ENCODE measurements at places on chromosomes 6 and 20.

GRCh38 chr20:53413186-53413631 lies 180.4 kb downstream of the ZNF217 start:
- peak; percentile 22 for DNase-seq

DNA sequence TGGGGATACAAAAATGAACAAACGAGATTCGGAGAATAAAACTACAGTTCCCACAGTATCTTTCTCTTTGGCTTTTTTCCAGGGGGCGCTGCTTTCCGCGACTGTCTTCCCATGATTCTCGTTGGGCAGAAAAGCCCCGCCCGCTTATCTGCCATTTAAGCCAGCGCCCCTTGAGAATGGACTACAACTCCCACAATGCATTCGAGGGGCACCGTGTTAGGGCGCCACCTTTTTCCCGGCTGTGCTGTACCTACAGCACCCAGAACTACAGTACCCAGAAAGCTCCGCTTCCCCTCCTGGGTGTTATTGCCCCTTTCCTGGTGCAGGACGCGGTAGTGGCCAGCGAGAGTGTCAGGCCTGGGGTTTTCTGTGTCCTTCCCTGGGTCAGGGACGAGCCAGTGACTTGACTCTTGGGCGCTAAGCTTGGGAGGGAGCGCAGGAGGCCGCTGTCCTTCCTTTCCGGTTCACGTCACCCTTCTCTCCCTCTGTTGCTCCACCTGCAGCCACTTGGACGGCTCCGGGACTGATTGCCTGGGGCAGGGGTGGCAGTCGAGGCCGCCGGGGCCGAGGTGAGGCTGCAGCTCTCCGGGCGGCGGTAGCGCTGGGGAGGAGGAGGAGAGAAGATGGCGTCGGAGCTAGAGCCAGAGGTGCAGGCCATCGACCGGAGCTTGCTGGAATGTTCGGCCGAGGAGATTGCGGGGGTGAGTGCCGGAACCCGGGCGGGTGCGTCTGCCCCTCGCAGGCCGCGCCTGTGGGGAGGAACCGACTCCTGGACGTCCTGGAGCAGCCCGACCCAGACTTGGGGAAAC lies at the start of gene UBR2:
UBR2 (plus strand) TSS at position 333 of the 809 bp plus-strand sequence; CDS start at position 624, 291 bp downstream.
- DNase-seq = peak; percentile 87

GRCh38 chr20:235891-236290 lies 8.8 kb downstream of the DEFB129 start:
- no peak for DNase-seq

GRCh38 chr20:40006168-40006860 lies 682.7 kb downstream of the MAFB start:
- DNase-seq = no peak

GRCh38 chr6:100553243-100553642 lies 88.5 kb upstream of the SIM1 start:
- no peak for DNase-seq

GRCh38 chr20:23163562-23163961 lies 77.4 kb upstream of the CD93 start:
- no peak for DNase-seq

DNA sequence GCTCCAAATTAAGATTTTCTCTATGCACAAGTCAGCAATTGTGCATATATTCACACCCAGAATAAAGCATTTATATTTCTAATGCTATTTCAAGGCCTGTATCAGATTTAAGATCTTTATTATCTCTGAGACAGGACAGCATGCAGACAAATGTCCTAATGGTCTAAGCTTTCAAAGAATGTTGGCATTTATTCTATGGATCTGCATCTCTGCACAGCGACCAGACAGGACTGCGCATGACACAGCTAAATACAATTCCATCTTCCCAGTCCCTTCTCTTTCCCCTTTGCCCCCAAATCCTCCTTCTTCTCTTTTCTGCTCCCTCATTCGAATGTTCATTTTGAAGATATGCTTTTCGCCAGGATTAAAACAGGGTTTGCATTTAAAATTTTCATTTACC lies 478.5 kb downstream of the PKHD1 start:
- DNase-seq = no peak

DNA sequence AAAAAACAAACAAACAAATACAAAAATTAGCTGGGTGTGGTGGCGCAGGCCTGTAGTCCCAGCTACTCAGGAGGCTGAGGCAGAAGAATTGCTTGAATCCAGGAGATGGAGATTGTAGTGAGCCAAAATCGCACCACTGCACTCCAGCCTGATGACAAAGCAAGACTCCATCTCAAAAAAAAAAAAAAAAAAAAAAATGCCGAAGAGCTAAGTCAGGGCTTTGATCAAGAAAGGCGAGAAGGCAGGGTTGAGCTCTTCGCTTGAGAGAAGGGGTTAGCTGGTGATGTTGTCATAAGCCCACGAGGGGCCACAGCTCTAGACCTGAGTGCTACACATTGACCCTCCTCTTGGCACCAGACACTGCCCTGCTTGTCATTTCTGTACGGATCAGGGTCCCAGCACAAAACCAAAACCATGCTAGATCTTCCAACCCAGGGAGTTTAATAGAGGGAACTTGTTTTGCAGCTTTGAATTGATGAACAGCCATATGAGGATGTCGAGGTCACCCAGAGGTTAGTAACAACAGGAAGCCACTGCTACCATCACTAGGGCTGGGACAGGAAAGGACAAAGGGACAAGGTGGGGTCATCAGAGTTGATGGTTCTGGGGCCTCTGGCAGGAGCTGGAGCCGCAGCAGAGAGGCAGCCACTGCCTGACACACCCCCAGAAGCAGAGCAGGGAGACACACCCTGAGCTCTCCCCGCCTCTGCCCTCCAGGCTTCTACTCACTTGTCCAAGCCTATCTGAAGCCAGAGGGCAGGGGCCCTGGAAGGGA lies 122.7 kb downstream of the SNX5 start:
- no peak for DNase-seq

- no peak for DNase-seq
Observed at GRCh38 chr20:43996240-43996930, 81.7 kb downstream of the TOX2 start.
